ENCODE measurements at places on chromosomes 5 and 9.

DNA sequence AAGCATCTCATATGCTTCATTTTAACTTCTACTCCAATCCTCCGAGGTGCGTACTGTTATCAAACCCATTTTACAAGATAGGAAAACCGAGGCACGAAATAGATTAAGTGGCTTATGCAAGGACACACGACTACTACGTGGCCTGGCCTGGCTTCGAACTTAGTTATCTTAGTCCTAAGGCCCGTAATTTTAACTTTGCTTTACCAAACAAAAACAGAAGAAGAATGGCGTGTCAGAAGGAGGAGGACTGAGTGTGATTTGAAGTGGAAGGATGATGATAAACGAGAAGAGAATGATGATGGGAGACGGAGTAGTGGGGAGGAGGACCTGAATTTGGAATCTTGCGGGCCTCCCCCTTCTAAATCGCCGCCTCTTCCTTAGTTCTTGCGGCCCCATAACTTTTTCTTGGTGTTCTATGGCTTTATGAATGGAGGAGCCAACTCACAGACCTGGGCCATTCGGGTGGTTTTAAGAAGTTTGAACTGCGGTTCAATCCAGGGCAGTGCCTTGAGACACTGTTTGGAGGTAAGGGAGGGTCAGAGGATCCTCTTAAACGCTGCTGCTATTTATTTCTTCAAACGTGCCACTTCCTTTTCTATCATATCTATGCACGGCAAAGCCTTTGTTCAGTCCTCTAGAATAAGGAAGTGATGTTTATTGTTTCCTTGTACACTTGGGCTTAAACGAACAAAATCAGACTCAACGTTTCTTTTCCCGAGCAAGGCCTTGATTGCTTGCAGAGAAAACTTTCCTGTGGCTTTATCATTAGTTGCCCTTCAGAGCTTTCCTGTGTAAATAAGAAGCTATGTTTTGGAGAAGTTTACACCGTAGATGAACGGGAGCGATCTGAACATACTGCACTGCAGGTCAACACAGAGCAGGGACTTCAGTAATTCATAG, 795 bp downstream of the CNOT8 start:
- DNase-seq, result peak; percentile 26

- no peak for DNase-seq
Measured at GRCh38 chr5:83827111-83827557, 106.5 kb upstream of the HAPLN1 start.

GRCh38 chr5:29054282-29054681, 2015.9 kb upstream of the CDH9 start:
- no peak for DNase-seq

DNA sequence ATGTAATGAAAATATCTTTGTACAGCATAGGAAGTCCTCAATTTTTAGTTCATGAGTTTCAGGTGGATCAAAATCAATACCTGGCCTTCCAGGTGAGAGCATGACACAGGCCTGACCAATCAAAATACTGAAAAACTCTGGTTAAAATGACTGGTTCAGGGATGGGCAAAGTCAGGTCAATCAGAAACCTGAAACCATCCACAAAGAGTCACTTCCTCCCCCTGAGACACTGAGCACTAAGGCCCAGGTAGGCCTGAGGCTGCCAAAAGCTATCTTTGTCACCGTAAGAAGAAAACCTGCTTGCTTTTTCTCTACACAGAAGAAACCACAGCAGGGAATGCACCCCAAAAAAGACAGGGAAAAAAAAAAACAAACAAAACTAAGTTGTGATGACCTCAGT, 444.8 kb downstream of the TLR4 start:
- no peak for DNase-seq

DNA sequence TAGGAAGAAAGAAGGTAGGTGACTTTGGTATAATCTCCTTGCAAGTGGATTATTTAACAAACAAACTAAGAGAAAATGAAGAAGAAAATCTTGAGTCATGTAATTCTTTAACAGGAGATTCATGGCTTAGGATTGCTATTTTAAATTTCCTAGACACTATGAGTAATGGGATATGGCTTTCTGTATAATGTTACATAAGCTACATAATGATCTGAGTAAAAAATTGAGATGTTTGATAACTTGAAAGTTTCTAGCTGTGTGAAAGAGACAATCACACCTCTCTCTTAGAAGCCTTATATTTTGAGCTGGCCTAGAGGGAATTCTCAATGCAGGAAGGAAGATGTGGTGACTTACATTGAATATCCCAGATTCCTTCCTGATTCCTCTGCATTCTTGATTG, 92.5 kb downstream of the CDH9 start:
- no peak for DNase-seq

DNA sequence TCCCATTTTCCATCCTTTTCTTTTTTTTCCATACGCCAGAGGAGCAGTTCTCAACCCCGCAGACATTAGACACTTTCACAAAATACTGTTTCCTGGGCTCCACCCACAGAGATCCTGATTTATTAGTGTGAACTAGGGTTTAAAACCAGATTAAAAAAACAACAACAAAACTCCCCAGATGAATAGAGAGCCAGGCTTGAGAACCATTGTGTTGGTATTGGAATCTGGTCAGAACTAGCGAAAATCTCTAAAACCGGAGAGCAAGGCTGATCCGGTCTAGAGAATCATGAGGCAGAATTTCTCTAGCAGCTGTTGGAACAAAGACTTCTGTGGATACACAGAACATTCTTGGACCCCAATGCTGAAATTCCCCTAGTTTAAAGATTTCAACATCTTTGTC, 173.0 kb downstream of the PCSK1 start:
- no peak for DNase-seq

GRCh38 chr5:107337281-107337680, 333.5 kb downstream of the EFNA5 start:
- no peak for DNase-seq

GRCh38 chr5:89946916-89947315, 462.6 kb downstream of the CETN3 start:
- DNase-seq, result no peak

DNA sequence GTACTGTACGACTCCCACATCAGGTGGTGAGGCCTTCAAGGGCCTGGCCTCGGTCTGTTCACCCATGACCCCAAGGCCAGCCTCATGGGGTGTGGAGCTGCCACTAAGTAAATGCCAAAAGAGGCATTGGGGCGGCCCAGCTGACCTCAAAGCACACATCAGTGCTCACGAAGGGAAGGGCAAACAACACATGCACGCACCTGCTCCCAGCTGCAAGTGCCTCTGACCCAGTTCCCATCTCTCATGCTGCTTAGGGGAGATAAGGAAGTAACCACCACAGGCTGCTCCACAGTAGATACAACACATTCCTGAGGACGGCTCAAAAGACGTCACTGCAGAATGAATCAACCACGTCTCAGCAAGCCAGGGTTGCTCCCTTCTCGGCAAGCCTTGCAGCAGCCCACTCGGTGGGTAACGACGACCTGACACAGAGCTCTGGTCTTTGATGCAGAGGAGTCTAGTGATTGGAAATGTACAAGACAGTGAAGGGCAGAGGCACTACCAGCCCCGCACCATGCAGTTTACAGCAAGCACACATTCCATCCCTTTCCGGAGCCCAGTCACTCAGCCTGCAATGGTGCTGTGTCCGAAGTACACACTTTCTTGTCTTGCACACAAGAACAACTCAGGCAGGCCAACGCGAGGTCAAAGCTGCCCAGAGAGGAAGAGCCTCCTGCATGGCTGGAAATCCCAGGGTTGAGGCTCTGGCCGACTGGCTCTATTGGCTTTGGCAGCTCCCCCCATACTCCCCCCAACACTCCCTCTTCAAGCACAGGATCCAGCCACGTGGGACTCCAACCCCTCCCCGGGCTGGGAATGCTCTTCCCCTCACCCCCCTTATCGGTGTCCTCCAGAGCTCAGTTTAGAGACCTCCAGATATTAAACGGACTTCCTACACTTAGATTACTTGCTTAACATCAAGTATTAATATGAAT, 31.8 kb downstream of the FABP6 start:
- DNase-seq, result no peak

- no peak for DNase-seq
Measured at GRCh38 chr5:132653716-132654115, 4.3 kb upstream of the IL13 start.

GRCh38 chr5:170104710-170105109, 987 bp upstream of the FOXI1 start:
- no peak for DNase-seq

DNA sequence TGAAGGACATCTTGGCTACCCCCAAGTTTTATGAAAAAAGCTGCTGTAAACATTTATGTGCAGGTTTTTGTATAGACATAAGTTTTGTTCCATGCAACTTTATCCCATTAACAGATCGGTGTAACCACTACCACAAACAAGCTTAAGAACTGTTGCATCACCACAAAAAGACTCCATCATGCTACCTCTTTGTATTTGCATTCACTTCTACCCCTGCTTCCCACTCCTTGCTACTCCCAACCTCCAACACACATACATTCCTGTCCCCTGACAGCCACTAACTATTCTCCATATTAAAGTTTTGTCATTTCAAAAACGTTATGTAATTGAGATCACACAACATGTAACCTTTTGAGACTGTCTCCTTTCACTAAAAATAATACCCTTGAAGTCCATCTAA, 57.8 kb upstream of the LHFPL2 start:
- no peak for DNase-seq
